ENCODE measurements at places on chromosomes 13 and 19.

DNA sequence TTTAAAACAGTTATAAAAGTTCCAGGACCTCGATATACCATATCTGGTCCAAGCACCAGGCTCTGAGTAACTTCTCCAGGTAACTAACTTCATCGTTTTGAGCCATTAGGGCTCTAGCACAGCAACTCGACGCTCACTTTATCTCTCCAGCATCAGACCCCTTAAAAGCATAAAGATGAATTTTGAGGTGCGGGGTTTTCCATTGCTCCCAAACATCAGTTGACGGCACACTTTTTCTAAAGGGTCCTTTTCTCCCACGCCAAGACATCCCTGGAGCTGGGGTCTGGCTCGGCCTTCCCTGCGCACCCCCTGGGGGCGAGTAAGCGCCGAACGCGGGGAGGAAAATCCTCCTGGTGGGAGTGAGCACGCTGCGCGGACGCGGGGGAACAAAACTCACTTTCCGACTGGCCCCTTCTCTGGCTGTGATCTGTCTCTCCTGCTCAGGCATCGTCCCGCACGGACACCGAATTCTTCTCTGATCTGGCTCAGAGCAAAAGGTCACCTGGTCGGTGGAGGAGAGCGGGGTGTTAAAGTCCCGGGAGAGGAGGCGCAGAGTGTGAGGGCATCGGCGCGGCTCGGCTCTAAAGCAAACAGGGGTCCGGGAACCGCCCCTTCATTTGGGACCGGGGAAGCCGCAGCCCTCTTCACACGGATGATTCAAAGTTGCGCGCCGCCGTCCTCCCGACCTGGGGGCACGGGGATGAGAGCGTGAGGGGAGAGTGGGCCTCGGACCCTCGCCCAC, at the start of gene ATP7B:
ATP7B (minus strand) TSS at position 561 of the 742 bp plus-strand sequence; CDS start at position 448, 113 bp downstream.
- DNase-seq: no peak

- DNase-seq: no peak
These were observed 27.3 kb upstream of the GPI start for GRCh38 chr19:34337739-34338138.

DNA sequence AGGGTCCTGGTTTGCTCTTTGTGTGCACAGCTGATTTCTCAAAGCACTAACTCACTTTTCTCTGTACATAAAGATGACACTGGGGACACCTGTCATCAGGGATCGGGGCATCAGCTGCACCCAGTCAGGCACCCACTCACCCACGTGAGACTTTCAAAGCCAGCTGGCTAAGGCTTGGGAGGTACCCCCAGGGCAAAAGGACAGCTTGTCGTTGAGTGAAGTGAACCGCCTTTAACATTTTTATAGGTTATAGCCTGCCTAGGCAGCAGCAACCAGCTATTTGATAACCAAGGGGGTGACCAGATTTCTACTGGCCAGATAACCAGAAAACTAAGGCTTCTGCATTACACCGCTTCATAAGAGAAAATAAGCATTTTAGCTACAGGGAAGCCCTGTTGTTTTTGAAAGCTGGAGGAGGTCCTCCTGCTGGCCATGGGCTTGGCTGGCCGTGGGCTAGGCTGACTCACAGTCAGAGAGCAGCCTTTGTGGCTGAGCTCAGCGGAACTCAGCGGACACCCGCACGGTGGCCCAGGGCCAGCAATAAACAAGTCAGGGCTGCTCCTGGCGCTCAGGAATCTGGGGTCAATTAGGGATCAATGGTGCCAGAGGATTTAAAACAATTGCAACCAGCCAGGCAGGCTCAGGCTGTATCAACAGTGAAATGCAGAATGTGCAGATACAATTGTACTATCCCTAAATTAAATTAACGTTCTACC, 57.1 kb downstream of the ALOX5AP start:
- no peak for DNase-seq

DNA sequence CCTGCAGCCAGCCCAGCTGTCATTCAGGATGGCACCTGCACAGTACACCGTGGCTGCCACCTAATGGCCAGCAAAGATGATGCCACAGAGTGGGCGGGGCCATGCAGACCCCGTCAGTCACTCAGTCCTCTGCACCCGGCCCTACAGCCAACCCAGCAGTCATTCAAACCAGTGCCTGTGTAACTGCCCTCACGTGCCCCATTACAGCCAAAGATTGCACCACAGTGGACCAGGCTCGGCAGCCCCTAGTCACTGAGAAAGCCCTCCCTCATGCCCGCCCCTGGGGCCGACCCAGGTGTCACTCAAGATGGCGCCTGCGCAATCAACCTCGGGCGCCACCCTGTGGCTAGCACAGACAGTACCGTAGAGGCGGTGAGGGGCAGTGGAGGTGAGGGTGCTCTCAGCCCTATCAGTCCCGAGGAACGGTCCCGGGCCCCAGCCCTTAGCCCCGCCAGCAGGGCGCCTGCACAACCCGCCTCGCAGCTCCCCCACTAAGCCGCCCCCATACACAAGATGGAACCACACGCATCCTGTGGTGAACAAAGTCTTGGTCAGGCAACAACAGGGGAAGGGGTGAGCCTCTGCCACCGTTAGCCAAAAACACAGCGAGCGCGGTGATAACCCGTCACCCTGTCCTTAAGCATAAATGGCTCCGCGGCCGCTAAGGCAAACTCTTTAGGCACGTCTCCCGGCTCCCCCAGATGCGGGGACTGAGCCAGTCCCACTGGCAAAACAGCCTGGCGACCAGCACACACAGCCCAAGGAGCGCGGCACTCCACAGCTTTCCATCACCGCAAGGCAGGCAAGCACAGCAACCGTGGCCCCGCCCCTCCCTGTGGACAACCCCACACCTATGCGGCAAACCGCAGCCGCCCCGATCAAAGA, 2.3 kb downstream of the PEG3 start:
- DNase-seq: no peak

DNA sequence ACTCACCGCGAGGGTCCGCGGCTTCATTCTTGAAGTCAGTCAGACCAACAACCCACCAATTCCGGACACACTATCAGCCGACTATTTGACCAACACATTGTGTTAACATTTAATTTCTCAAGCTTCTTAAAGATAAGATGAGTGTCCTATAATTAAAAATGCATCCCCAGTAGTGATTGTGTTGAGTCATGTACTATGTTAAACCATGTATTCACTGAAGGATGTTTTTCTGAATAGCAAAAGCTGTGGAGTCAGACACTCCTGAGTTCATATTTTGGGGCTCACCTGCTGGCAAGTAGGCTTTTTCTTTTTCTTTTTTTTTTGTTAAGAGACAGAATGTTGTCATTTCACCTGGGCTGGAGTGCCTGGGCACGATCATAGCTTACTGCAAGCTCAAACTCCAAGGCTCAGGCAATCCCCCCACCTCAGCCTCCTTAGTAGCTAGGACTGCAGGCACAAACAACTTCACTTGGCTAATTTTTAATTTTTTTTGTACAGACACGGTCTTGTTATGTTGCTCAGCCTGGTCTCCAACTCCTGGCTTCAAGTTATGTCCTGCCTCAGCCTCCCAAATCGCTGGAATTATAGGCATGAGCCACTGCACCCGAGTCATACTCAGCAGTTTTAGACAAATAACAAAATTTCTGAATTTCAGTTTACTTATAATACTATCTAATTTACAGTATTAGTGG, 606.9 kb downstream of the PCDH9 start:
- DNase-seq: no peak

GRCh38 chr19:28403690-28404089, 809.3 kb downstream of the UQCRFS1 start:
- no peak for DNase-seq

DNA sequence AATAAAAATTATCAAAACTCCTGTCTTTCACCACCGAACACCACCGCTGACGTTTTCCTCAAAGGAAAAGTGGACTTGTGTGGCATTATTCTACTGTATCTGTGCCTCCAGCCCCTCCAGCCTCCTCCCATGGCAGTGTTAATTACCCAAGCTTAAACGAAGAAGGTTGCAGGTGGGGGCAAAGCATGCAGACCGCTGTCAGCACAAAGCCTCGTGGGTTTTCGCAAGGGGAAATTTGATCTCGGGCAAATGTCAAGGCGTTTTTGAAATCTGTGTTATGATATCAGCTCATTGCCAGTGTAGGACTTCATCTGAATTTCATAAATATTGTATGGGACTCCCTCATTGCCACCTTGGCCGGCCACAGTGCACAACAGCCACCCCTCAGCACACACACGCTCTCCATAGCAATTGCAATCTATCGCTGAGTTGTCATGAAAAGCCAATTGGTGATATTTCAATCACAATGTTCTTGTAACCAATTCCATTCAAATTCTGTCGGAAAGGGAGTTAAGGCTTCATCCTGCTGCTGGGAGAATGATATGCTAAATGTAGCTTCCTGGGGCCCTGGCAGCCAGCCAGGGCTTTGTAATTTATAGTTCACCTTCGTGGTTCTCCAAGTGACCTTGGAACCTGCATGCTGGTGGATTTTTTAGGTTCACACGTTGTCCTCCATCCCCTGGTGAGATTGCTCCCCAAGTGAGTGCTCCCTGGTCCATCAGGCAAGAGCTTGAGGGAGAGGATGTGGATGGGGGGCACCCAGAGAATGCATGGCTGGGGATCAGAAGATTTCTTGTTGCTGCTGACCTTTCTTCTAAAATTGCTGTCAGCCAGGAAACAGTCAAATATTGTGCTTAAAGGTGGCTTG, 16.6 kb downstream of the CHST8 start:
- no peak for DNase-seq

- DNase-seq: no peak
These were observed 54.9 kb upstream of the RFC3 start for GRCh38 chr13:33763021-33763420.

DNA sequence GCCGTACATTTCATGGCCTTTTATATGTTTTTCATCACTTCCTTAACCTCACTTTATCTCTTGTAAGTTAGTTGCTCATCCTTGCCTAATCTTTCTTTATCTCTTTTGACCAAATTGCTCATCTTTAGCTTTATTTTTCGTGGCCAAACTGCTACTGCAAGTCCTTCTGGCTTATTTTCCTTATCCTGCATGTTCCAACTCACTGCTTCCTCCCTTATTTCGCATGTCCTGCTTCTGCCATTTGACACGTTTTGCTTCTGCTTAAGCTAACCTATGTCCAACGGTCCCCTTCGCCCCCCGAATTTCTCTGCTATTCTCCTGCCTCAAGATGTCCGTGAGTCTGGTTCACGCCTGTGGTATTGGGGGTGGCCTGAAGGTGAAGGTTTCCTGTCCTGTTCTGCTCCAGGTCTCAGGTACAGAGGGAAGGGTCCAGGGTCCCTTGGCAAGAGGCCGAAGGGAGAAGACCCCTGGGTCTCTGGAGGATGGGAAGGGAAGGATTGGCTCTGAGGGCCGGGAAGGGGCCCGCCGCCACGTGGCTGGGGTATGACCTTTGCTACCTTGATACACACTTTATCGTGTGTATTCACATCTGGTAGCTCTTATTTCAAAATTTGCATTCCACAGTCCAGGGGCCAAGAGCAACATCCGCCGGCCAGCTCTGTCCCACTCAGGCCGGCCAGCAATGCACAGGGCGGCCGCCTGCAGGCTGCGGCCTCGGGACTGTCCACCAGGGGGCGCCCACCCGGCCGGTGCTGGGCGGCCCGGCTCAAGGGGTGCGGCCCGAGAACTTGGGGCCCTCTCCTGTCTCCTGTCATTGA, 2.9 kb upstream of the C19orf85 start:
- peak; percentile 47 for DNase-seq

DNA sequence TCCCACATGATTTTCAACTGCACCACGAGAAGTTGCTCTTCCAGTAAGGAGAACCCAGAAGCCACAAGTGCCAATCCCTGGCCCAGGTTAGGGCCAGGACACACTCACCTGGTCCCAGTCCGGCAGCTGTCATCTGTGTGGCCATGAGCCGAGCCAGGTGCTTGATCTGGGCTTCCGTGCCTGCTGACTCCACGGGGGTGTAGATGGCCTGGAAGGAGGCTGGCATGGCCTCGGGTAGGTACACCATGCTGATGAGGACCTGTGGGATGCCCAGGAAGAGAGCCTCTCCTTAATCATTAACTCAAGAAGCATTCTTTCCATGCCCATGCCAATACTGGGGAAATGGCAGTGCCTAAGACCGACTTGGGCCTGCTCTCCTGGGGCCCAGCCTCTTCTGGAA, 19.9 kb upstream of the RSPH6A start:
- no peak for DNase-seq

- DNase-seq: no peak
These were observed 810.4 kb upstream of the SLC10A2 start for GRCh38 chr13:103876571-103876970.

GRCh38 chr13:95862408-95862807, 185.5 kb downstream of the DNAJC3 start:
- DNase-seq: no peak

DNA sequence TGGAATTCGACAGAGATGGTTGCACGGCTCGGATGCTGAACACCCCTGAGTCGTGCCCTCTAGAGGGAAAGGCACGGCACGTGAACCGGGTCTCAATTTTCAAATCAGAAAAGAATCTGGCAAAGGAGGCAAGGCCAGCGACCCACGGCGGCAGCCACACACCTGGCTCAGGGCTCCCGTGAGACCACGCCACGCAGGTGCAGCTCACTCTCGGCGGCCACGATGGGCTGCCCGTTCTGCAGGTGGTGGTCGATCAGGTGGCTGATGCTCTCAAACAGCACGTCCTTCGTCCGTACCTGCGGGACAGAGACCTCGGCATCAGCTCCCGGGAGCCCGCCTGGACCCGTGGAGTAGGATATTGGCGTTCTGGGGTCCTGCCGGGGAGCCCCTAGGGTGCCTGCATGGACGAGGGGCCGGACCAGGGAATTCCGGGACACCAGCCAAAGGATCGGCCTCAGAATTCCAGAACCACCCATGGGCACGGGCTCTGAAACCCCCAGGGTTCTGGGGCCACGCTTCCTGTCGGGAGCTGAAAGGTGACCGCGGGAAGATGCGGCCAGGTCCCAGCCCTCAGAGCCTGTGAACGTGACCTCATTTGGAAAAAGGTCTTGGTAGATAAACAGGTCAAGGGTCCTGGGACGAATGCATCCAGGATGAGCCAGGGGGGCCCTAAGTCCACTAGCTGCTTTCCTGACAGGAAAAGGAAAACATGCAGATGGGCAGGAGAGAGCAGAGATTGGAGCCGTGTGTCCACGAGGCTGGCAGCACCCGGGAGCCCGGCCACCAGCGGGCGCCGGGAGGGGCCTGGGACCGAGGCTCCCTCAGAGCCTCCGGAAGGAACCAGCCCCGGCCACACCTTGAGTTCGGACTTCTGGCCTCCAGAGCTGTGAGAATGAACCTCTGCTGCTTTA, 10.1 kb upstream of the C2CD4C start:
- no peak for DNase-seq

DNA sequence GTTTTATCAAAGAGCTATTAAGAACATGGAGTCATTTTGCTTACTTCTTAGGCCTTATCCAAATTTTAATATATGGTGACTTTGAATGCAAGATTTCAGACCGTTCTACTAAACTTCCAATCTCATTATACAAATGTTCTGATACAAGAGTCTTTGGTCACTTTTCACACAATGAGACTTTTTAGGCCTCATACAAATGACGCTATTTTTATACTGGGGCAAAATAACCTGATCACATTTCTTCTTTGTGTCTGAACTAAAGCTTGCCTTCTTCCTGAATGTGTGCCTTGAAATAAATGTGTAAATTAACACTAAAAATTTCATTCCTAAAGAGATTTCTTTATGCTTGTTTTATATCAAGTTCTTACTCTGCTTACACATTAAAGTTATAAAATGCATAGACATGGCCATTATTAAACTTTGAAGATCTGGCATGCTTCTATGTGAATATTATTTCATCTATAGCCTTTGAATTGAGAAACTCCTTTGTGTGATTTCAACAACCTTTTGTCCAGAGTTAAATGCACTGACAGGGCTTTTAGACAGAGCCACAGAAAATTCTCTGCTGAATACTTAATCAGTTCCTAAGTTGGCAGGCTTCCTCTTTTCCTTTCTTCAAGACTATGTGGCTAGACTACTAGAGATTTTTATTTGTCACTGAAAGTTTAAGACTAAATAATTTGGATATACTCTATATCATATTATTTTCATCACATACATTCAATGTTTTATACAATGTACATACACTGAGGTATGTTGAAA, 86.1 kb downstream of the EDNRB start:
- DNase-seq: no peak

- DNase-seq: no peak
These were observed 1.0 kb downstream of the CLPP start for GRCh38 chr19:6362351-6362801.
